ENCODE measurements at places on chromosomes 6 and 20. TPM values are rescaled to one million over a fixed set of nuclear protein-coding genes. Genes with fewer than 3 reads are reported as not detected.
A peak's percentile ranks its signal among the peaks of the same experiment; 100 is the strongest.

GRCh38 chr6:150238846-150239407, 96.1 kb downstream of the PPP1R14C start:
- DNase-seq, result no peak

GRCh38 chr6:40796260-40797221, 209.4 kb upstream of the LRFN2 start:
- no peak for DNase-seq

SGK2 gene
- under 0.01 TPM for total RNA-seq

GRCh38 chr20:56816349-56816748, 187.2 kb downstream of the TFAP2C start:
- DNase-seq, result no peak

DNA sequence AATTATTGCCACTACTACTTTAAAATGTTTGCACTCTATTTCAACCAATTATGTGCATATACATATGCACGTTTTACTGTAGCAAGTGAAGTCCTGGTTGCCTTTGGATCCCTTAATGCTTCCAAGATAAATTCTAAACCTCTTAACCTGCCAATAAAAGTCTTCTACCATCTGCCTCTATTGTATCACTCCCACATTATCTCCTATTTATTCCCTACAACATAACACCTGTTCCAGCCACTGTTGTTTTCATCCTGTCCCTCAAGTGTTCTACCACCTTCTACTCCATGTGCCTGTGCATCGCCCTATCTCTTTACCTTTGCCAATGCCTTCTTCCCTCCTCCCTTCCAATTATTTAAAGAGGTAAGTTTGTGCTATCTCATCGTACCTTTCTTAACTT, 499.0 kb upstream of the RNF217 start:
- DNase-seq, result no peak

DNA sequence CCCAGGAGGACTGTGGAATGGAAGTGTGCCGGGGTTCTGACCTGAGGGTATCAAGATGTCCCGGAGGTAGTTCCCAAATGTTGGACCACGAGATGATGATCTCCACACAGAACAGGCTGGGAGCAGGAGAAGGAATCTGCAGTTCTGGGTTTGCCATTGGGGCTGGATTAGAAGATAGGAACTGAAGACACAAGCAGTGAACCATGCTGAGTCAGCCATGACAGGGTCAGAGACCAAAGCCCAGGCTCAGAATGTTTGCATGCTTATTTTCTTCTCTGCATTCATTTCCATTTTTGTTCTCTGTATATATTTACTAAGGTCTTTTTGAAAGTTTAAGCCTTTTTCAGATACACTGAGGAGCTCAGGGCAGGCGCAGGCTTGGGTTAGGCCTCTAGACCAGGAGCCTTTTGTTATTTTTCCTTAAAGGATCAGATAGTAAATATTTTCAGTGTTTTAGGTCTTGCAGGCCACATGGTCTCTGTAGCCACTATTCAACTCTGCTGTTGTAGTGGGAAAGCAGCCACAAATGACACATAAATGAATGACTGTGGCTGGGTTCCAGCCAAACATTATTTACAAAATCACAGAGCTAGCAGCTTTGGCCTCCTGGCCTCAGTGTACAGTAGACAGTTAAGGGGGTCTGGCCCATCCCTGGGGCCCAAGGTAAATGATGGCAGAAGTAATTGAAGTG, 28.5 kb downstream of the SLC35D3 start:
- no peak for DNase-seq

COL19A1 gene
- not detected for total RNA-seq

DNA sequence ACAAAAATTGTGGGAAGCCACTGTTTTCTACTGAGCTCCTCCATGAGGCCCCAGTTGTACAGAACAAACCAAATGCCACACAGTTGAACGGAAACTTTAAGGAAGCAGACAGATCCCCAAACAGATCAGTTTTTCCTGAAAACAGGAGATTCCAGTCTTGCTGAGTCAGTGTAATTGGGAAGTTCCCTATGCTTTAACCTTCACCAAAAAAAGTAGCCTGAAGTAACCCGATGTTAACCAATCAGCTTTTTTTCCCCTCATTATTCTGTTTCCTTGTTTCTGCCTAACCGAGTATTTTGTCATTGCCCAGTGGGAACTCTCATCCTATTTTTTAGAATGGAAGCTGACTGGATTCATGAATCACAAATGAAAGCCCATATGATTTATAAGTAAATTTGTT, 36.7 kb downstream of the MARCKS start:
- peak; percentile 35 for DNase-seq

DNA sequence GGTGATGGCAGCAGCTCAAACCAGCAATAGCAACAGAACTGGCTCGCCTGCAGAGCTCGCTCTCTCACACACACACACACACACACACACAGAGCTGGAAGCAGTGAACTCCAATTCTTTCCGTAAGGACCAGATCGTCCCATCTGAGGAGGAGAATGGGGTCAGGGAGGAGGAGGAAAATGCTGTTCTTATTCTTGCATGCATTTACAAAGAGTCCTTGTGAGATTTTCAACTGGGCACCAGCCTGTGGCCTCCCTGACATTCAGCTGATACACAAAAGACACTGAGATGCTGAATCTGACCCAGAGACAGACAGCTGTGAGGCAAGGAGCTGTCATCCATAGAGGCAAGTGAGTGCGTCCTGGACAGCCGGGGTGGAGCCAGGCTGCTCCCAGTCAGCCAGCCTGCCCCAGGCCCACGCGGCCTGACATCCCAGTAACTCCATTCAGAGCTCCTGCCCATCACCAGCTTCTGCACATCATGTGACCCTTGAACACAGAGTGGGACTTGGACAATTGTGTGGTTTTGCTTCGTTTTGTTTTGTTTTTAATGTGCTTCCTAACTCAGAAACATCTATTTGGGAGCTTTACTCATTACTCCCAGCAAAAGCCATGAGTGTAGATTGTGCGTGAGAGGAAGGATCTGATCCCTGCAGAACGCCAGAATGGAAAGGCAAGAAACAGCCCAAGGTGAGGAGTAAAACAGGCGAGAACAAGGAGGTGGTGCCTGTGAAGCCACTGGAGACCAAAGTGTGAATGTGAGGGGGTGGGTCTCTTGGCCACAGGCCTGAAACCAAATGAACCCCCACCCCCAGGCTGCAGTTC, 2.1 kb downstream of the SERPINB9 start:
- no peak for DNase-seq

DNA sequence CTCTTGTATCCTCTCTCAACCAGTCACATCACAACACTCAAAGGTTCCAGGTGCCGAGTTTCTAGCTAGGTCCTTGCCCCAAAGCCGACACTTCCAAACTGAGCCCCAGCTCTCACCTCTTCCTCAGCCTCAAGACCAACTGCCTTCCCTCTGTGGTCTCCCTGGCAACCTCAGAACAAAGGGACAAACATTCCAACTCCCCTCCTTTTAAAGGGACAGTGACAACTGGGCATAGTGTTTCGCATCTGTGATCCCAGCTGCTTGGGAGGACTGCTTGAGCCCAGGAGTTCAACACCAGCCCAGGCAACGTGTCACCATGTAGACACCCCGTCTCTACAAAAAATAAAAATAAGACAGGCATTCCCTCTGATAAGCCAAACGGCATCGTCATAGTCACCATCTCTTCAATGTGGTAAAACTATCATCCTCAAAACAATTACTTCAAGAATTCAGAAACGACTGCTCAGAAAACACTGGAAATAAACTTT, 11.3 kb downstream of the DIDO1 start:
- peak; percentile 89 for DNase-seq

DNA sequence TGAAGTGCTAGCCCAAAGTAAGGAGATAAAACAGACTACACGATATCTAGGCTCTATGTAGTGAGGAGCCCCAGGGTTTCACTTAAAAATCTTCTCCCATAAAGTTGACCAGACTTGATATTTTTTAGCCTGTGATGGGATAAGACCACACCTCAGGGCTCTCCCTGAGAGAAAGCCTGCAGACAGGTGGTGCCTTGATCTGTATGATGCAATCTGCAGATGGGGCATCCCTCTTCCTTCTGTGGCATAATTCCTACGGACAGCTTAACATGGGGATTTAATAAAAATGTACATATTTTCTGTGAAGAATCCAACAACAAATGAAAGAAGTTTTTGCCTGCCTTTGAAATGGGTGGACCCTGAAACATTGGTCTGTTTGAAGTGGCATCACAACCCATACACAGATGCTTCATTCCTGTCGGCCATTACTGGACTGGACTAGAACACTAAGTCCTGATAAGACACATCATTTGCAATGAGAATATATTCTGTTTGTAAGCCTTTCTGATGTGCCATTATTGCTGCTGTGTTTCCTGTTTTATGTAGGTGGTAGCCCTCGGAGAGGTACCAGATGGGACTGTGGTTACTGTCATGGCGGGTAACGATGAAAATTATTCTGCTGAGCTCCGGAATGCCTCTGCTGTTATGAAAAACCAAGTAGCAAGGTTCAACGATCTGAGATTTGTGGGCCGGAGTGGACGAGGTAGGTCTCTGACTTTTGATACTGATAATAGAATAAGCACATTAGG, 53.8 kb upstream of the SUPT3H start:
- DNase-seq, result no peak

DNA sequence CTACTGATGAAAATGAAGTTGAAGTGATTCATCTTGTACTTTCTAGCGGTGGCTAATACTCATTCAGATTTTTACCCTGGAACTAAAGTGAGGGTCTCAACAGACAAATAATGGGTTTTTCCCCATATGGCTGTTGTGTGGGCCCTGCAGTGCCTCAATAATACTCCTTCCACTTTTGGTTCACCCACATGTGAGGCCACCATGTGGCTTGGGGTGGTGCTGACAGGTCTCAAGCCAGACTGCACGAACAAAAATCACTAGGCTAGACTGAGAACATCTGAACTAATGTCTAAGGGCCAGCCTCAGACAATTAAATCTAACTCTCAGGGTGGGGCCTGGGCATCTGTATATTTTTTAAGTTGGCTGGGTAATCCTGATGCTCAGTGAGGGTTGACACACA, 7.9 kb upstream of the COL12A1 start:
- DNase-seq, result no peak

- no peak for DNase-seq
These were observed 4.6 kb upstream of the IER3 start for GRCh38 chr6:30748851-30749540.

CDH26 gene
- total RNA-seq, result under 0.01 TPM

DNA sequence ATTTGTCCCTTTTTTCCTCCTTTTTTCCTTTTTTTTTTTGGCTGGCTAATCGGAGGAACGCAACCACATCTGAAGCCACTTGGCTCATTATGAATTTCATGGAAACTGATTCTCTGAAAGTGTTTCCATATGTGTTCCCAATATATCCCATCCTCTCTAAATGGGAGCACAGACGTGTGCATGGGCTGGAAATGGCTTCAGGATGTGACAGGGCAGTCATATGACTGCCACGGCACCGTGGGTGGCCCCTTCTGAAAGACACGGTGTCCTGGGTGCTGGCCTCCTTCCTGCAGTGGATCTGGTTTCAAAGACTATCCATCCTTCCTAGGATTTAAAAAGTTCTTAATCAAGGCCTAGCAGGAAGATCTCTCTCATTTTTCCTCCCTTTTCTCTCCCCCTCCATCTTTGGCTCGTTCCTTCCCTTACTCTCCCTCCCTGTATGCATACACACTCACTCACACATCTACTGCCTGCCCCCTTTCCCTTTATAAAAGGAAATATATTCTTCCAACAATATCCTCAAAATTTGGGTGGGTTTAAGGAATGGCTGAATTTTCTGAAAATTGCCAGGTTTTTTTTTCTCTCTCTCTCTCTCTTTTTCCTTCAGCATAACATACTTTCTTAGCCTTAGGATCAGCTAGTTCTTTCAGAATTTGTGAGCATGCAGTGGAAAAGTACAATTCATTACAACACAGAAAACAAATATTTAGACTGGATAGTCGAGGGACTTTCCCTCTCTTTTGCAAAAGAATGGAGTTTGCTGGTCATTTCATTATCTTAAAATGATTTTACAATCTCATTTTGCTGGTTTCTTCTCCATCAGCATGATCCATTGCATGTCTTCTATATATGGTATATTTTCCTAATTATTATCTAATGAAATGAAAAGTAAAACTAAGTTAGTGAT, 161.2 kb upstream of the SUPT3H start:
- DNase-seq, result peak; percentile 58

GRCh38 chr6:24909241-24910216, 26.2 kb downstream of the RIPOR2 start:
- peak; percentile 63 for DNase-seq

GRCh38 chr20:10594296-10594868, 79.4 kb downstream of the JAG1 start:
- no peak for DNase-seq

- no peak for DNase-seq
These were observed 21.3 kb downstream of the MLIP start for GRCh38 chr6:54132587-54132986.

DNA sequence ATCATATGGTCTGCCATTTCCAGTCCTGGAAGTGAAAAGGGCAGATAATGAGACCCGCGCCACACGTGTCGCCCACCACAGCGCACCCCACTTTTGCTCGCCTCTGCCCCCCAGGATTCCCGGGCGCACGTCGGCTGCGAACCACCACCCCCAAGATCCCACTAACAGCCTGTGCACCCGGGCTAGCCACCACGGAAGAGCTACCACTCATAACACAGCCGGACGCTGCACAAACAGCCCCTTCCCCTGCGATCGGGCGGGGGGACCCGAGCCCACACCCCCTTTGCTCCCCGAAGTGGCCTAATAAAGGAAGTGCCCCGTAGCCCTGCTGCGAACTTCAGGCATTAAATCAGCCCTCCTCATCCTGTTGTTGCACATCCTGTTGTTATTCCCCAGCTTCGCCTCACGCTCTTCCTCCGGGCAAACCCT, 506 bp downstream of the CITED2 start:
- DNase-seq, result peak; percentile 73

DNA sequence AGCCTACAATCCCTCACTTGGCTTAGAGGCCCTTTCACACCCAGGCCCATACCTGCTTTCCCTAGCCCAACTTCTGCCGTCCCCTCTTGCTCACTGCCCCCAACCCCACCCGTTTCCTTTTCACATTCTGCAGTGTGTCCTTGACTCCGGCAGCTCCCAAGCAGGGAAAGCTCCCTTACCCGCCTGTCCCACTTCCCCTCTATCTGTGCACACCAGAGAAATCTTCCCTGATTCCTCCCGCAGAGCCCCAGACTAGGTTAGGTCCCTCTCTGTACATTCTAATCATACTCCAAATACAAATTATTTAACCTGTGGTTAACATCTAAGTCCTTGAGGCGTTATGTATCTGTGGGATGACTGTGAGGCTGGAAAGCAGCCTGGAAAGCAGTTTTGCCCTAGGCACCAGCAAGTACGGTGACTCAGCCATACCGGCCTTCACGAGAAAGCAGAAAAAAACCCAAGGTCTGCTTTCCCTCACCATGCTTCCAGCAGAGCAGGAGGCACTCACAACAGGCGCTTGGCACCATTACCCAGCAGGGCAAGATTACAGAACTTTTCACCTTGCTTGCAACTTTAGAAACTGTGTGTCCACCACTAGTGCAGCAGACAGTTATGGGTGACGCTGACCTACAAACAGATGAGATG, 22.3 kb downstream of the ELOVL5 start:
- peak; percentile 89 for DNase-seq

FNDC11 gene
- under 0.01 TPM for total RNA-seq

DNA sequence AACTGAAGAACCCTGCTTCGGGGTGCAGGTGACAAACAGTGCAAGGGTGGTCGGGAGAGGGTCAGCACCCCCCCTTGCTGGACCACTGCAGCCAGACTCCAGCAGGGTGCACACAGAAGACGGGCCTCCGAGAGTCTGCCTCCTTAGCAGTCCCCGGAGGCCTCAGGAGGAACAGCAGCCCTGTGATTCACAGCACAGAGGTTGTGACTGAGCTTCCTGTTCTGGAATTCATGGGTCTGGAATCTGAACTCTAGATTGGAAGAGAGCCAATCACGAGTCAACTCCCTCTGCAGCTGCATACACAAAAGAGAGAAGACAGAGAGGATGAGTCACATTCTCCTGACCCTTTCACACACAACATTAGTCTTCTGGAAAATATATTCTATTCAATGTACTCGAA, 249.0 kb upstream of the OPRM1 start:
- DNase-seq, result peak; percentile 30

- DNase-seq, result peak; percentile 25
These were observed 35.3 kb downstream of the TAF11 start for GRCh38 chr6:34852406-34853085.

All from osteoblast (primary cell).